Activated T-helper 9 cell treated with anti-CD3 and anti-CD28 coated beads, Interleukin-2, amount 50 U/mL, for 16 hours (primary cell): ENCODE measurements at places on chromosomes 1 and 21.

GRCh38 chr1:22132517-22133235, 10.2 kb downstream of the WNT4 start:
- no peak for DNase-seq

- no peak for DNase-seq
Observed at GRCh38 chr1:235746245-235746644, 96.7 kb upstream of the GNG4 start.

DNA sequence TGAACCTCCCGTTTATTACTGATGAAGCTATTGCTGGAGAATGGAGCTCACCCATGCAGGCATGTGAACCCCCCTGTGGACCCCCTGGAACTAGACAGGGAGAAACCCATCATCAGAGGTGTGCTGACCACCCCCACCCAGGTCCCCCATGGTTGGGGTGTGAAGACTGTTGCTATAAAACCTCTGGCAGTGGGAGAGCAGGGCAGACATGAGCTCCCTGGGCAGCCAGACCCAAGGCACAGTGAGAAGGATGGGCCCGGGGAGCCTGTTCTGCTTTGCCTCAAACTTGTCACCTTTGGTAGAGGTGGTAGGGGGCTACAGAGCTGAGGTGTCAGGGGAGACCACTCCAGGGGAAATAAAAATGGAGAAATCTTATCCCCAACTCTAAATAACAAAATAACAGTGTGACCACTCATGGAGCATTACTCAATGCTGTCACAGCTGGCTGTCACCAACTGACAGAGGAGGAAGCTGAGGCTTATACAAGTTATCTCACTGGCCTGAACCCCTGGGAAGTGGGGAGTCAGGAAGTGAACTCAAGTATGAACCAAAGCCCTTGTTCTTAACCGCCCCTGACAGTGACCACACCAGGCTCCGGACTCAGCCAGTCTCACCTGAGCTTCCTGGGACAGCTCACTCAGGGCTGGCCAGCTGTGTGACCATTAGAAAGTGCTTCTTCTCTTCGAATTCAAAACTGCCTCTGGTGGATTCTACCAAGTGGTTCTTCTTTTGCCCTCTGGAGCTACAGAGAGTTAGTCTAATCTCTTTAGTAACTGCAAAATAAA, 698.8 kb downstream of the MATN1 start:
- DNase-seq: no peak

DNA sequence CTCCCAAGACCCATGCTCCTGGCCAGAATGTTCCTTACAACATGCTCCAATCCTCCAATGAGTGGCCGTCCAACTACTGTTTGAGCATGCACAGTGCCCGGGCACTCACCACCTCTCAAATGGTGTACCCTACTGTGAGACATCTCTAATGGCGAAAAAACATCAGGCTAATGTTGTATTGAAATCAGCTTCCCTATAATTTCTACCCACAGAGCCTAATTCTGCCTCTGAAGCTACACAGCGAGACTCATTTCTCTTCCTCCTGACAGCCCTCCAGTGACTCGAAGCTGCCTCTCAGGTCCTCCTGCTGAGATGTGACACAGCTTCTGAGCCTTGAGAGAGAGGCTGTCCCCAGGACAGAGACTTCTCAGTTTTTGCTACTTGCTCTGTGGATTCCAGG, 130.7 kb downstream of the FAM78B start:
- no peak for DNase-seq

DNA sequence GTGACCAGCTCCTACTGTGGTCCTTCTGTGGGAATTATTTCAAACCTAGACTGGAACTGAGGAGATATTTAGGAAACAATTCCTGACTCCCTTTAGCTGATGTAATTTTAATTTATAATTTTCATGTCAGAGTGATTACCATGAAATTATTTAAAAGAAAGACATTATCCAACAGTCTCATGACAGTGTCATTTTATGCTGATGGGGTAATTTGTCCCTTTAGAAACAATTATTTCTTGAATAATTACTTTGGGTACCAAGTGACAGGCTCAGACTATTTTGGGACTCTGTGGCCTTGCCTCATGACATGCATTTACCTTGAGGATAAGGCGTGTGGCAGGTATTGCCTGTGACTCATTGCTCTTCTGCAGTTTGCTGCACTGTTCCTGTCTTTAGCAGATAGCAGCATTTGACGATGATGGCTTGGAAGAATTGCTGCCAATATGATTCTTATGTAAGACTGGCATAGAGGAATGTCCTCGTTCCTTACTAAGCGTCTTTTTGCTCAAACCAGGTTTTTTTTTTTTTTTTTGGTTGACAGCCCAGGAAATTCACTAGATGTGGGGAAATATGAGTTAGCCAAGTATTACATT, 206.0 kb upstream of the HMCN1 start:
- no peak for DNase-seq

DNA sequence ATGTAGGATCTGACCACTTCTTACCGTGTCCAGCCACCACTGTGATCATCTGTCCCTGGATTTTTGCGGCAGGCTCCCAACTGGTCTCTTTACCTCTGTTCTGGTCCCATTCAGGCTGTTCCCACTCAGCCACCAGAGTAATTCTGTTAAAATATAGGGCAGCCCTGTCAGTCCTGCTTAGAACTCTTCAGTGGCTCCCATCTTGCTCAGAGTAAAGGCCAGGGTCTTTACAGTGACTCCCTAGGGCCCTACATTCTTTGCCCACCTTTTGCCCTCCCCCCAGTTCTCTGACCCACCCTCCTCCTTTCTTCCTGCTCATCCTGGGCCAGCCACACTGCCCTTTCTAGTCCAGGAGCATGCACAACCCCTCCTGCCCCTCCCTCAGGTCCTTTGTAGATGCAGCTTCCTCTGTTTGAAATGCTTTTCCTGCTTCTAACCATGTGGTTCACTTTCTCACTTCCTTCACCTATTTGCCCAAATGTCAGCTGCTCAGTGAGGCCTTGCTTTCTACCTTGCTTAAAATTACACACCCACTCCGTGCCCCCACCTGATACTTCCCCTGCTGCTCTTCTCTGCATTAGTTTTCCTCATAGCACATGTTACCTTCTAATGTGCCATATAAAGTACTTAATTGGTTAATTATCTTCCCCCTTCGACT, 7.8 kb downstream of the UBIAD1 start:
- no peak for DNase-seq
